ENCODE measurements at places on chromosomes 7 and 10.

DNA sequence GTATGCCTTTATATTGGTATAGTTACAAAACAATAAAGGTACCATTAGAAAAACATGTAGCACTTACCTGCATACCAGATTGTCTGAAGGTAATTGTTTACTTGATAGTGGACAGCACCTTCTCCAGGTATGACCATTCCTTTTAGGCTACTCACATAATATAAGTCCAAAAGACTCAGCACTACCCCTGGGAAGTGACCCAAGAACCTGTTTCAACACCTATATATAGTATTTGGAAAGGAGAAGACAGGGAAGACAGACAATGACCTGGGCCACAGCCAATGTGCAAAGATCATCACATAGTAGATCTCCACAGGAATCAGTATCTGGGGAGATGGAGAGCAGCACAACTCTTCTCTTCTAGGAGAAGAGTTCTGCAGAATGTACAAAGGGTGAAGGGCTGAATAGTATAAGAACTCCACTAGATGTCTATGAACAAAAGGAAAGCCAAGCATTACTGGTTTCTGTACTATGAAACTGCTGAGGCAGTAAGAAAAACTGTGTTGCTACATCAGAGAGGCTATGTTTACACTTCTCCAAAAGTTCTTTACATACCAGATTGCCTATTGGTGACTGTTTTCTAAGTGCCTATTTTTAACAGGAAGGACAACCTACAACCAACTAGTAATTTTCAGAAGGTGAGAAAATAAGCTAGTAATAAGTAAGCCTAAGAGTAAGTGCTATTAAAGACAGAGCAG, 159.2 kb downstream of the BTAF1 start:
- DNase-seq, result no peak

DNA sequence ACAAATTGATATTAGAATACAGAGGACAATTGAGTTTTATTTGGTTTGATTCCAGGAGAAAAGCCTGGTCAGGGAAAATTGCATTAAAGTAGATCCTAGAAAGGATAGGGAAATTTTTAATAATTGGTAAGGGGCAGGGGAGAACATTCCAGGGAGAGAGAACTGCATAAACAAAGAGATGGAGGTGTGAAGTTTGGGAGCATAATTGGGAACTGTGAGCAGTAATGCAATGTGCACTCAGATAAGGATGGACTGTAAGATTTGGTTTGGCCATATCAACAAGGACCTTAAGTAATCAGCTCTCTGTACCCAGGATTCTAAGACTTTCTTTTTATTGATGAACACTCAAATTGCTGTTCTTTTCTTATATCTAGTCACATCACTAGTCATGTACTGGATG, 41.4 kb downstream of the ZMYND11 start:
- DNase-seq, result no peak

DNA sequence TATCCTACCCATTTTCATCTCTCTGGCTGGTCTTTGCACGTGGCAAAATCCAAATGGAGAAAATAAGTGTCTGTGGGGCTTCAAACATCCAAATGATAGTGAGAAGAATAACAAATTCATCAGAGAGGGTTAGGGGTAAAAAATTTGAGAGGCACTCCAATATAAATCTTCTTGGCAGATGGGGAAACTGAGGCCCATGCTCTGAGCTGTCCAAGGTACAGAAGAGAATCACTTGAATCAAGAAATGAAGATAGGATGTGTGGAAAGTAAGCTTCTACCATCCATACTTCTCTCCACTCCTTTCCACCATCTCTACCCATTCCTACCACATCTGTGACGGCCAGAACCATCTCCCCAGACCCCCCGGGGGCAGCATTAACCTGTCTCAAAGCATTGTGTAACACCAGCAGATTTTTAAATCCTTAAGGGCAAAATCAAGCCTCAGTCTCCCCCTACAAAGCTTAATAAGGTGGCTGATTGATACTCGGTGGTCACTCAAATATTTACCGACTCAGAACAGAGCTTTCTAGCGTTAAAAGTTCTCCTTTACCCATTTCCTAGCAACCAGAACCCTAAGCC, 818 bp downstream of the GOT1 start:
- DNase-seq, result no peak

- no peak for DNase-seq
These were observed 21.4 kb downstream of the DNAJB12 start for GRCh38 chr10:72333112-72334015.

GRCh38 chr7:134359787-134360432, 43.2 kb upstream of the SLC35B4 start:
- DNase-seq, result no peak

DNA sequence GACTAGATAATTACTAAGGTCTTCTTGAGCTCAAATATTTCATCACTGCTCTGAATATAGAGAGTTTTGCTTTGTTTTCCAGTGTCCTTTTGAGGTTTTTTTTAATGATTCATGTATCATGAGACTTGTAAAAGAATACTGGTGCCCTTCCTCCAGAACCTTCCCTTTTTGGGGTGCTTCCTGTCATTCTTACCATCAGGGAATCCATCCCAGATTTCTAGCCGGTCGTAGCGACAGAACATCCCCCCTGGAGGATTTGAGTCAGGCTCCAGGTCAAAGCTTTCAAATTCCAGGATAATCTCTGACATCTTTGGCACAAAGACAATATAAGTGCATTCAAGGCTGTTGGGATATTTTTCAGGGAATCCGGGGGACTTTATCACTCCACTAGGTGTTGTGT, 71.0 kb downstream of the NRP1 start:
- no peak for DNase-seq

- no peak for DNase-seq
These were observed 445.8 kb downstream of the PLXNA4 start for GRCh38 chr7:132130497-132130896.

DNA sequence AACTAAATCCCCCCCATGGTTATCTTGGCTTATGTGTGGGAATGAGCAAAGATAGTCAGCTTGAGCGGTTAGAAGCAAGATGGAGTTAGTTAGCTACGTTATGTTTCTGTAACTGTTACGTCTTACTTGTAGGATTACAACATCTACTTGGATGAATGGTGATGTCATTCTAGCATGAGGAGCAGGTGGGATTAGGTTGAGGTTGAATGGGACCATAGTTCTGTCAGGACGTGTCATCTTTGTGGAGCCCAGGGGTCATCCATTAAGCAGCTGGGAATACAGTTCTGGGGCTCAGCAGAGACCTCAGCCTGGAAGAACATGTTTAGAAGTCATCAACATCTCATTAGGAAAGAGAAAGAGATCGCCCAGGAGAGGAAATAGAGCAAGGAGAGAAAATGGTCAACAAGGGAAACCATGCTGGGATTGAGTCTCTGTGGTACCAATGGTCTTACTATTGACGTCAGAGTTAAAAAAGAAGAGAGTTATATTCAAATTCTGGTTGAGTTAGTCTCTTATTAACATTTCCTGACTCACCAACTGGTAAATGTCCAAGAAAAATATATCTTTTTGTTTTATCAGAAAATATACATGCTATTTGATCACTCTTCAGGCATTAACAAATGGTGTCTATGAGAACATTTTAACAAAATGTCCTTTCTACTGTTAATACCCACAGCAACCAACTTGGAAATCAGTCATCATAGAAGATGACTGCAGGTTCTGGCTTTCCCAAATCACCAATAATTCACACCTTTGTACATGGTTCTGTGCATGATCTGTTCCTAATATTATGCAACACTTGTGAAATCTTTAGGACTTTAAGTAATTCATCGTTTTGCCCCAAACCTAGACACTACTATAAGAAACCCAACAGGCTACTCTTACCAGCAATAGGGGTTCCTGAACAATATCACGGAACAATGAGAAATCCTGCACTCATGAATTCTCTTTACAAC, 96.9 kb downstream of the KIAA1217 start:
- DNase-seq, result no peak

GRCh38 chr10:122879339-122880273, at the start of gene FAM24B:
Gene FAM24B (minus strand): TSS chr10:122879581. CDS start chr10:122850515, 29,066 bp downstream.
- peak; percentile 96 for DNase-seq

- no peak for DNase-seq
These were observed 50.0 kb downstream of the PLXNA4 start for GRCh38 chr7:132526111-132526740.
